ENCODE measurements at places on chromosomes 2 and 18.

- DNase-seq: no peak
These were observed 14.1 kb downstream of the ACKR3 start for GRCh38 chr2:236583621-236584203.

DNA sequence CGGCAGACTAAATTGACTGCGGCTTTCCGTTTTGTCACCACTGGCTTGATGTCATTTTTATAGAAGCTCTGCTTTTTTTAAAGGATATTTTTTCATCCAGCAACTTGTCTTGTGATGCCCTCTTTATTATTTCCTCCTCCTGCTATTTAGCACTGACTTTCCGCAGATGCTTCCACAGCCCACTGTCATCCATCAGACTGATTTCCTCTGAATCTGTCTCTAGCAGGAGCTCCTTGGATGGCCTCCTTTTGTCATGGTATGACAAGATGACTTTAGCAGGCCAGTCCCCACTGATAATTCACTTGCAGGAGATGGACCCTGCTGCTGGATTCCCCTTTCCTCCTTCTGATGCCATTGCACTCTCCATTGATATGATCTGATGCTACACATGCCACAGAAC, 454.6 kb downstream of the TSN start:
- DNase-seq: no peak

DNA sequence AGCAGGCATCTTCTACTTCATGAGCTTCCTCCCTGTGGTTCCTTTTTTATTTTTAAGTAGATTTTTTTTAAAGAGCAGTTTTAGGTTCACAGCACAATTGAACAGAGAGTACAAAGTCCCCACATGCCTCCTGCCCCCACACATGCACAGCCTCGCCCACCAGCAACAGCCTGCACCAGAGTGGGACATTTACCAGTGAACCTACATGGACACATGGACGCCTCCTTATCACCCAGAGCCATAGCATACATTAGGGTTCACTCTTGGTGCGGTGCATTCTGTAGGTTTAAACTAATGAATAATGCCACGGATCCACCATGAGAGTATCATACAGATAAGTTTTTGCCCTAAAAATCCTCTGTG, 40.9 kb downstream of the HS1BP3 start:
- no peak for DNase-seq

GRCh38 chr2:163306647-163307046, 429.2 kb downstream of the FIGN start:
- DNase-seq: no peak

- no peak for DNase-seq
These were observed 13.6 kb downstream of the LYPD1 start for GRCh38 chr2:132656266-132656975.

DNA sequence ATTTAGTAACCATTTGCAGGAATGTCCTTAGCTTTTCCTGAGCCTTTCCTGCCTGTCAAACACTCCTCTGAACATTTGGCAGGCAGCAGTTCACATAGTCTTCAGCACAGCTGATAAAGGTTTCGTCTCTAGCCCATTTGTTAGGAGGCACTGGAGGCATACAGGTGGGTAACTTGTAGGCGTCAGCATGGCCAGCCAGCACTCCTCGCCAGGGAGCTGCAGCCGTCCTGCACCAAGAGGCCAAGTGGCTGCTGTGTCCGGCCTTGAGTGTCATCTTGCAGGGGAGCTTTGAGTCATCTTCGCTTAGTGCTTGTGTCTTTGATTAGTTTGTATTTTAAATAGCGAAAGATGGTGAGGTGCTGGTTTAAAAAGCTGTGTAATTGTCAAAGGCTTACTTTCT, 120.3 kb upstream of the NFATC1 start:
- no peak for DNase-seq

DNA sequence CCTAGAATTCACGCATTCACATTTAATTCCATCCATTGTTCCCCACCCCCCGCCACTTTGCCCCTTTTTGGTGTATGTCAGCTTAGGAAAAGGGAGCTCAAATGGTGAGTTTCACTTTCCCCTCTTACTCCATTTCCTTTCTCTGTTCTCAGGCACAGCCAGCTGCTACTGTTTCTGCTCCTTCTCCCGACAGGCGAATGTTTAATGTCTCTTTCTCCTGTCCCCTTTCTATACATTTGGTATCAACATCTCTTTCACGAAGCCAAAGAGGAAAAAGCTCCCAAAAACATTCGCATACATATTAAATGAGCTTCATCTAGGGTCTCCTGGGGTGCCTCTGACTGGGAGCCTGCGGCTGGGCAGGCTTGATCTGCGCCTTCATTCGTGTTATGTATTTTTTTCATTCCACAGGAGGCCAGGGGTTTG, 124.2 kb upstream of the SATB2 start:
- DNase-seq: no peak

DNA sequence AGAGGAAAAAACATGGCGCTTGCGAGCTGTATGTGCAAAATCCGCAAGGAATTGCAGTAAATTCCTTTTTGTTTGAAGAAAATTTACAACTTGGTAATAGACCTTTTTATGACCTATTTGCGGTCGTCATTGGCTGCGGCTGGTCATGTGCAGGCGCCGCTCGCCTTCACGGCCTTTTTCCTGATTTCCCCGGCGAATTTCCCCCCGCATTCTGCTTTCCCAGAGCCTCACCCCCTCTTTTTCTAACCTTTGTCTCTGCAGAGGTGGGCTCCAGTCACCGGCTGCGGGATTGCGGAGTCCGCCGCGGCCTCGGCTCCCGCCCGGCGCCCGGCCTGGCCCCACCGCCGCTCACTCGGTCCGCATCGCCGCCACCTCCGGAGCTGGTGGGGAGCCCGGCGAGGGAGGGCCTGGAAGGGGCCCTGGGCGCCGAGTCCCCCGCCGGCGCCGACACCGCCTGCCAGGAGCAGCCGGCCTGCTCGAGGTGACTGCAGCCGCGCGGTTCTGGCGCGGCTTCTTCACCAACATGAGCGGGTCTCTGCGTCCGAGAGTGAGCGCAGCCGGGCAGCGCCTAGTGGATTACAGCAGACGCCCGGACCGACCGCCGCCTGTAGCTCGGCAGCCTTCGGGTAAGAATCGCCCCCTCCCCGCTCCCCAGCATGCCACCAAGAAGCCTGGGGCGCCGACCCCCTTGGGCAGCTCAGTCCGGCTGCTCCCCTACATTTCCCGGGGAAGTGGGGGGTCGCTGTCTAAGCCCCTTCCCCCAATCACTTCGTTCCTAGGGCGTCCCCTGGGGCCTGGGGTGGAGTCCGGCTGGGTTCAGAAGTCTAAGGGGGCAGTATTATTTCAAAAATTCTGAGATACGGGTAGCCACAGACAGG, 7.1 kb downstream of the HOXD8 start:
- DNase-seq: no peak

GRCh38 chr2:231399853-231400680, 4.6 kb downstream of the B3GNT7 start:
- DNase-seq: no peak

- DNase-seq: no peak
These were observed 285.4 kb downstream of the LPIN1 start for GRCh38 chr2:12031866-12032265.

GRCh38 chr2:227234429-227234828, 70.0 kb downstream of the COL4A3 start:
- DNase-seq: no peak

- DNase-seq: no peak
These were observed 173.8 kb upstream of the BCL2L11 start for GRCh38 chr2:110946902-110947301.

GRCh38 chr2:99488539-99489062, 1.2 kb downstream of the REV1 start:
- DNase-seq: no peak

DNA sequence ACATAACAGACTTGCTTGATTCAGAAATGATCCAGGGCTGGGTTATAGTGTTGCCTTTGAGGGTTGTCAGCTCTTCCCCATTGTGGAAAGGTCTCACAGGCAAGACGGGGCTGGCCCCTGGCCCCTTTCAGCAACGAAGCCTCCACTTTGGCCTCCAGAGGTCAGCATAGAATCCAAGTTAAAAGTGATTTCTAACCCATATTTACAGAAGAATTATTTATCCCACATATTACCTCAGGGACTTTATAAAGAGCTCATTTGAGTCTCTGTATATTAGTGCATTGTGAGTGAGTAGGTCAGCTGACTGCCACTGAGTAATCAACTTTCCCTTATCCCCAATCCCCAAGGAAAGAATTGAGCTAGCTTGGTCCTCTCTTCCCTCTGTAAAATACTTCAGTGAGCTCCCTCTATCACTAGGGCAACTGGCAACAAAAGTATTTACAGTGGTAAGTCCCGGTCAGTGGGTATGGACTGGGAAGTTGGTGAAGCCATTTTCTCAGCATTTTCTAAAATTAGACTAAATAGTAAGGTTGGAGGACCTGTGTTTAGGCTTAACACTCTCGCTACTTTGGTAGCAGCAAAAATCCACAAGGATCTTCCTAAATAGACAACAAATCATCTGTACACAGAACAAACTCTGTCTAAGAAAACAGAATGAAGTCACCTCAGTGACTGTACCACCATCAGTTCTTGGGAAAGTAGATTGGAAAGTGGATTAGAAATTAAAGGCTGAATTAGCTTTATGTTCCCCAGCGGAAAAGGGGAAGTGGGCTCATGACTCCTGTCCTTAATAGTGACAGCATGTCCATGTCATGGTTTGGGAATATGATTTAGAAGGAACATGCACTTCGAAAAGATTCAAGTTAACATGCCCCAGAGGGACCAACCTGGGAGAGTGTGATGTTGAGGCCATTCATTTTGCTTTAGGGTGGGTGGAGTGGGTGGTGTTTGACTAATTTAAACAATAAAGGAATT, 171.0 kb upstream of the SIX3 start:
- DNase-seq: no peak

DNA sequence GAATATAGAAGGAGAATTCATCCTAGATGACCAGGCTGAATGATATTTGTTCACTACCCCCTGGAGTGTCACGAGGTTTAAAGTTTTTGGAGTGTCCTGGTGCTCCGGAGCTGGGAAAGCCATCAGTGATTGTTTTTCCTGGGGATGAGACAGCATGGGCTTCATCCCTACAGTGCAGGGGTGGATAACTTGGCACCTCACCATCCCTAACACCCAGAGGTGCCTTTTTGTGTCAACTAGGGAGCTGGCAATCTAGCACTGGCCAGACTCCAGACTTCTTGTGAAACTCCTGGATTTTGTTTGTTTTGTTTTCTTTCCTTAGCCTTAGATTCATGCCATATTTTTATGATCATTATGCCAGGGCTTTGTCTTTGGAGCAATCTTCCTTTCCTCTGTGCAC, 164.8 kb downstream of the PRKCE start:
- no peak for DNase-seq

DNA sequence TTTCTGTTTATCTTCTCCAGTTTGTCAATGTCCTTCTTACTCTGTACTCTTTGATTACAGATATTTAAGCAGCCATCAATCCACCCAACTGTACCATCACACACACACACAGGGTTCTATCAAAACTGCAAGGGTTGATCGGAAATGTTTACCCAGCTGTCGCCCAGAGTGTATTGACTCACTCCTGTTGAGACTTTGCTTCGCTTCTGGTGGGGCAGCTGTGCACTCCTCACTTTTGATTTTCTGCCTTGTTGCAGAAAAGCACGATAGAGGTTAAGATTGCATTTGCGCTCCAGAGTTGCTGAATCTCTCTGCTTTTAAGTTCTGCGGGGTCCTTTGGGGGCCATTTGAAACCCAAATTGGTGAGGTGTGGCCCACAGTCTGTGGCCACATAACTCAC, 216.2 kb downstream of the SETBP1 start:
- DNase-seq: no peak

DNA sequence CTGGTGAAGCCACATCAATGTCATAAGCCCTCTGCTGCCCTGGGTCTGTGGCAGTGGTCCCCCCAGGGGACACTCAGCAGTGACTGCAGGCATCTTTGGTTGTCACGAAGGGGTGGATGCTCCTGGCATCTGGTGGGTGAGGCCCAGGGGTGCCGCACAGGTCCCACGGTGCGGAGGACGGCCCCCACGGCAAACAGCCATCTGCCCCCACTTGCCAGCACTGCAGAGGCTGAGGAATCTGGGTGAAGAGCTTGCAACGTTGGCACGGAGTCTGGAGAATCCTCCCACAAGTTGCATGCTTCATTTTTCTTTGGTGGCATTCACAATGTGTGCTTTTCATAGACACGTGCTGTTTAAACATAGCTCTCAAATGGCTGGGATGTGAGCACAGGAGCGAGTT, 105.1 kb upstream of the PXDN start:
- no peak for DNase-seq

DNA sequence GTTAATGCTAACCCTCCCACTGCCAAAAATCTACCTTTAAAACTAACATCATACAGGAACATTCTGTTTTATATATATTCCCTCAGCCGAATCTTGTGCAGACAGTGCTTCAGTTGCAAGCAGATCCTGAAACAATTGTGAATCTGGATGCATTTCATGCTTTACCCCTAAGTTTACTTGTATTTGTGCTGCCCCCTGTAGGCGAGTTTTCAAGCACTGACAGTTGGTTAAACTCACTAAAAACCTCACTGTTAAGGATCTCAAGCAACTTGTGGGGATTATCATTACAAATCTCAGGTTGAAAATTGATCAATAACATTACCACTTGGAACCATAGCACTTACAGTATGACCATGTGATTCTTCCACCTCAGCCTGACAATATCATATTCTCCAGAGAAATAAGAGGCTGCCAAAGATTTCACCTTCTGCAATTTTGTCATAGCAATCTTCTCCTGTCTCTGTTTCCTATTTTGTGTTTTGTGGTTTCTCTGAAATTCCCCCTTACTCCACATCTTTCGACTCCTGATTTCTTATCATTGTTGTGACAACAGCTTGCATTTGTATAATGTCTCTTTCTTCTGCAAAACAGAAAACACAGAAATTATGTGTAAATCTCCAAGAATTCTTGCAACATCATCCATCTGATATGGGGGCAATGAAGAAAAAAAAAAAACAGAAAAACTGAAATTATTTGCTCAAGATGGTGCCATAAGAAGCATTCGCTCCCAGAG, 354.6 kb upstream of the SETBP1 start:
- DNase-seq: no peak

GRCh38 chr18:21963336-21963735, 206.1 kb upstream of the GATA6 start:
- no peak for DNase-seq

GRCh38 chr2:234002281-234002680, 48.2 kb upstream of the SPP2 start:
- no peak for DNase-seq

DNA sequence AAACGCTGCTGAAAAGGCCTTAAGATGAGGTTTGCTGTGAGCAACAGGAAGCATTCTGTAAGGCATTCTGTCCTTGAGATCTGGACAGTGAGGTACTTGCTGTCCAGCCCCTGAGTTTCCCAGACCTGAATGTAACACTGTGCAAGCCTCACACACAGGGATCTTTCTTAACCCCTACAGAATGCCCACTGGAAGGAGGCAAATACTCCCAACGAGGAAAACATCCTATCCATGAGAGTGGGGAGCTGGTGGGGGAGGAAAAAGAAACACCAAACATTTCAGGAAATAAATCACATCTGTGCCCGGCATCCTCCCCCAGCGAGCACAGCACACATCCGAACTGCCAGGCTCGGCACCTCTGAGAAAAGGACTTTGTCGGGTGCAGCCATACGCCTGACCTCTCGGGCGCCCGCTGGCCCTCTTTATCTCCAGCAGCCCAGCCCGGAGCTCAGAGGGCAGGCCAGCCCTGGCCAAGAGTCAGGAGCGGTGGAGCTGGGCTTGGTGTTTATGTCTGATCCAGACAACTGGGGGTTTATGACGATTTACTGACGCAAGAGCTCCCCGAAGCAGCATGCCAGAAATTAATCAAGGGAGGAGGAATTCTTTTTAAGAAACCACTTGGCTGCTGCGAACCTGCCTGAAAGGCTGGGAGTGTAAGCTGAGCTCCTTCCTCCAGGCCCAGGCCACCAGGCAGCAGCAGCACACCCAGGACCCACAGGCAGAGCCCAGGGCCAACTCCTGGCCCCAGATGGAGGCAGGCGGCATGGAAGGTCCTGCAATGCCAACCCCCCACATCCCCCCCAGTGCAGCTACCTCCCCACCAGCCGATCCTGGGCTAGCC, 72.2 kb downstream of the HDAC4 start:
- no peak for DNase-seq

All from GM12864 (cell line).